ENCODE measurements at places on chromosomes 16 and 17.

DNA sequence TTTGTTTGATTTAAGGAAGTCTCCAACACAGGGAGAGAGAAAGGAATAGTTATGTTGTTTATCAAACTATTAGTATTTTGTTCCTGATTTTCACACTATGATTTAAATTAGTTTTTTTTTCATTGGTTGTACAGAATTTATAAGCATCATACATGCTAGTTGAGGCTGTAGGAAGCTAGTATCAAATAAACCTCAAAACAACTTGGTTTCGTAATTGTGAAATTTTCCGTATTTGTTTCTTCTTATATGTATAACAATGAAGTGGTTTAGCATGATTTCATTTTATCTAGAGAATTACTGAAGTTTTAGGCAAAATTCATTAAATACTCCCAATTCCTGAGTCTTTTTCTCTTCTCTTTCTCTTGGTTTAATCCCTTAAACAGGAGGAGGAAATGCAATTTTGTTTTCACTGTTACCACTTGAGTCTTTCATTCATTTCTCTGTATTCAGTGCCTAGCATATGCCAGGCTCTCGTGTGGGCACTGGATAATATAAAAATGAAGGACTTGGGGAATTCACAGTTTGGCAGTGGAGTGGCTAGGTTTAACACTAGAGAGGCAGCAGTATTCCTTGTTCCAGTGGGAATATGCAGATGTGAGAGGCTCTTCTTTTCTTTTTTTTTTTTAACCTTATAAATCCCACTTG, 1.8 kb downstream of the CYLD start:
- DNase-seq: no peak

- DNase-seq: no peak
Observed at GRCh38 chr17:29705386-29705785, 82.7 kb upstream of the CORO6 start.

- DNase-seq: no peak
Observed at GRCh38 chr16:54547052-54547451, 260.5 kb upstream of the IRX3 start.

DNA sequence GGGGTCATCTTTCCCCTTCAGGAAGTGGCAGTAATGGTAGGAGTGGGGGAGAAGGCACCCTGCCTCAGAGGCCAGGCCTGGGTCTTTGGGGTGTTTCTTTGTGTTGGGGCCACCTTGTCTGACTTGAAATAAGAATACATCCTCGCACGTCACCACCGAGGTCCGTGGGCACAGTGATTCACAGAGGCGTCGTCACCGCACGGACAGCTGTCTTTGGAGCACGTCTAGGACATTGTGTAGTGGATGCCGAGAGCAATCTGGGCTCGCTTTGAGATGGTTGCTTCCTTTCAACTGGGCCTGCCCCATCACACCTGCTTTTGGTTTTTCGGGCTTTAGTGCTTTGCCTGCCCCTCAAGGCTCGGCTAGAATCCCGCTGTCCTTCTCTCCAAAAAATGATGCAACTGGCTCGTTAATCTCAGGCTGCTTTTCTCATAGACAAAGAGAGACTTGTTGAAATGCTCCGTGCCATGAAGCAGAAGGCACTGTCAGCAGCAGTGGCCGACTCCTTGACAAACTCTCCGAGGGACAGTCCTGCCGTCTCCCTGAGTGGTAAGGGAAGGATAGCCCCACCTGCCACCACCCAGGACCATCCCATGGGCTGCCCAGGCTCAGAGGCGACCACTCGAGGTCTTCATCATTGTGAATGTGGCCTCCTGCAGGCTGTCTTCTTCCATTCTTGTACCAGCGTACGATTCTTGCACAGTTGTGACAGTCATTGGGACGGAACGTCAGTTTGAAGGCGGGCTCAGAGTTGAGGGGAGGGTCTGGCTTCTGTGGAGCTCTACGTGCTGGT, 24.0 kb downstream of the GINS2 start:
- no peak for DNase-seq
